Lung microvascular endothelial cell (primary cell): ENCODE measurements at places on chromosomes 16 and 17. TPM values are rescaled to one million over a fixed set of nuclear protein-coding genes. Genes with fewer than 3 reads are reported as not detected.

The ZNF23 gene
- total RNA-seq, result 2.8 and 3.8 TPM in 2 replicates

The OTOP3 gene
- not detected in 2 replicates for total RNA-seq

The YBX2 gene
- total RNA-seq, result under 0.01 TPM in 2 replicates

DNA sequence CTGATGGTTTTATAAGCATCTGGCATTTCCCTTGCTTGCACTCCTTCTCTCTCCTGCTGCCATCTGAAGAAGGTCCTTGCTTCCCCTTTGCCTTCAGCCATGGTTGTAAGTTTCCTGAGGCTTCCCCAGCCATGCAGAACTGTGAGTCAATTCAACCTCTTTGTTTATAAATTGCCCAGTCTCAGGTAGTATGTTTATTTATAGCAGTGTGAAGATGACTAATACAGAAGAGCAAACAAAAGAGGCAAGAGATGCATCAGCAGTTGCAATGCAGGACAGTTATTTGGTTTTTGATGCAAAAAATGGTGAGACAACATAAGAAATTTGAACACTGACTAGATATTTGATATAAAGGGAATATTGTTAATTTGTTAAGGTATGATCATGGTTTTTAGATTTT is 16.8 kb downstream of the TMEM100 start:
- DNase-seq, result no peak

DNA sequence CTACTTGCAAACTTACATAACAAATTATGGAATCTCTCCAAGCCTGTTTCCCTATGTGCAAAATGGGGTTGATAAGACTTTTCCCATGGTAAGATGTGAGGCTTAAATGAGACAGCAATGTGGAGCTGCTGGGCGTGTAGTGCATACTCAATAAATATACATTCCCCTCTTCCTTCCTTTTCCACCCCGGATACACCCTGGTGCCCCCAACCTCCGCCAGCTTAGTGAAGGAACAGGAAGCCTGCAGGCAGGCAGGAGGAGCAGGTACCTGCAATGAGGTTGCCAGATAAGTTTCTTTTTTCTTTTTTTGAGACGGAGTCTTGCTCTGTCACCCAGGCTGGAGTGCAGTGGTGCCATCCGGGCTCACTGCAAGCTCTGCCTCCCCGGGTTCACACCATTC is 14.9 kb downstream of the C17orf50 start:
- DNase-seq, result no peak

DNA sequence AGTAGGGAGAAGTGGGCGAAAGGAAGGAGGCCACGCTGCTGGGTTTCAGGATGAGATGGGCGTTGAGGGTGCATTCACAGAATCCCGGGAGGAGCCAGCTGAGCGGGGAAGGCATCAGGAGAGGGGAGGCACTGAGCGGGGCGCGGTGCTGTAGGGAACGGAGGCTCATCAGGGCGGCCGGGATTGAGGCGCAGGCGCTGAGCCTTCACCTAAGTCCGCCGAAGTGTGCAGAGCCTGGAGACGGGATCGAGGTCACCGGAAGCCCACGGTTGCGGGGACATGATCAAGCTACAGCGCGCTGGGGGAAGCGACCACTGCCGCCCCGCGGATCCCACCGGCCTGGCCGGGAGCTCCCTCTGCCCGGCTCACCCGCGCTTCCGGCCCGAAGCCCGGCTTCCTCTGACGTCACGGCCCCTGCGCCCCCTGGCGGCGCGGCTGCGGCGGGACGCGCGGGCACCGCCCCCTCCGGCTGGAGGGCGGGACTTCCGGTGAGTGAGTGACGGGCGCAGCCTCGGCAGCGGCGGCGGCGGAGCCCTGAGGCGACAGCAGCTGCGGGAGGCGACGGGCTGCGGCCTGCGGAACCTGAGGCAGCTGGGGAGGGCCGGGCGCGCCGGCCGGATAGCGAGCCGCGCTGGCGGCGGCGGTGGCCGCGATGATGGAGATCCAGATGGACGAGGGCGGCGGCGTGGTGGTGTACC is at the start of gene MAPK8IP3:
MAPK8IP3 (plus strand) TSS at position 508 of the 698 bp plus-strand sequence; CDS start at position 653, 145 bp downstream.
- DNase-seq, result peak; percentile 94

GRCh38 chr16:67194260-67194659 is 2.3 kb downstream of the E2F4 start:
- DNase-seq, result no peak

DNA sequence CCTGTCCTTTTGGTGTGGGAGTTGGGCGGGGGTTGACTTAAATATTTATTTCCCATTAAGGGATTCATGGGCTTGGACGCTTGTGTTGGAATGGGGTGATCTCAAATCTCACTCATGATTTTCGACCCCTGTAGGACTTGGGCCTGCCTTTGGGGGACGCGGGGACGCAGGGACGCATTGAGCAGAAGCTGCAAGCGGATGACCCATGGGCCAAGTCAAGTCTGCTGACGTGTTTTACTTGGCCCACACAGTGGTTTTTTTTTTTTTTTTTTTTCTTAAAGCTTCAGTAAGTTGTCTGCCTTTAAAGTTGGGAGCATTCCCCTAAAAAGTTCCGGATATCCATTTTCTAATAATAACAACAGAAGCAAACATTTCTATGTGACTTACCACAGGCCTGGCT is 28.9 kb downstream of the CMIP start:
- peak; percentile 28 for DNase-seq

- DNase-seq, result no peak
Measured at GRCh38 chr16:54027995-54028394, 258.6 kb downstream of the IRX3 start.

GRCh38 chr17:15941781-15942180 is 3.1 kb upstream of the ADORA2B start:
- DNase-seq, result no peak

- no peak for DNase-seq
Measured at GRCh38 chr17:74670329-74670728, 42.4 kb downstream of the CD300LF start.

DNA sequence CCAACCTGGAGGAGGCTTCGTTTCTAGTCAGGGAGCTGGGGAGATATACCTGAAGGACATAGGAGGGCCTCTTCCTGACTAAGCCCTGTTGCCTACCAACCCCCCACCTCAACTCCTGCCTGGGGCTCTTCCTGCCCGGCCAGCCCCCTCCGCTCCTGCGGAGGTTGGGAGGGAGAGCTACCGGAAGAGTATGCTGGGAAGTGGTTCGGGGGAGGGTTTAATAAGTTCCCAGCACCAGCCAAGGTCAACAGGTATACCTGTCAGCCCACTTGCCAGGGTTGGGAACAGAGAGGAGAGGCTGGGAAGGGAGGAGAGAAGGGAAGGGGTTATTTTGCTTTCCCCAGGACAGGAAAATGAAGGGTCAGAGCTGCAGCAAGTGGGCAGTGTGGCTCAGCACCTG is 4.7 kb downstream of the PPP1R1B start:
- DNase-seq, result no peak
